NCI-H2081 treated with DMSO at 0.1 percent for 48 hours (cell line): ENCODE measurements at places on chromosomes 2 and 18.

- no peak for DNase-seq
Observed at GRCh38 chr18:57208047-57208446, 61.2 kb downstream of the BOD1L2 start.

- no peak for DNase-seq
Observed at GRCh38 chr2:65831509-65831908, 399.1 kb upstream of the SPRED2 start.

DNA sequence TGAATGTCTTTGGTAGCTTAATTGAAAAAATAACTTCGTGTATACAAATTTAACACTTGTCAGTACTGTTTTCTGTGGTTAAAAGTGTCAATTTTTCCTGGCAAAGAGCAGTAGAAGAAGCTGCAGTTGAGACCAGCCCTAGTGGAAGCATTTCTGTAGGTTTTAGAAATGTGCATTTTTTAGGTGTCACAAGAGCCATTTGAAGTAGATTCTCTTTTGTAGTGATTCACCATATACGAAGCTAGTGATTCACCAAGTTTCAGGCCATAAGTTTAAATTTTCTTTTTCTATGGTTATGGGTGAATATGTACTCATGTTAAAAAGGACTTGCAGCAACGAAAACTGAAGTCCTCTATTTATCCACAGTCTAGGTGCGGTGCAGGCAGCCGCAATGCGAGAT is 4.2 kb downstream of the NABP1 start:
- DNase-seq = no peak

DNA sequence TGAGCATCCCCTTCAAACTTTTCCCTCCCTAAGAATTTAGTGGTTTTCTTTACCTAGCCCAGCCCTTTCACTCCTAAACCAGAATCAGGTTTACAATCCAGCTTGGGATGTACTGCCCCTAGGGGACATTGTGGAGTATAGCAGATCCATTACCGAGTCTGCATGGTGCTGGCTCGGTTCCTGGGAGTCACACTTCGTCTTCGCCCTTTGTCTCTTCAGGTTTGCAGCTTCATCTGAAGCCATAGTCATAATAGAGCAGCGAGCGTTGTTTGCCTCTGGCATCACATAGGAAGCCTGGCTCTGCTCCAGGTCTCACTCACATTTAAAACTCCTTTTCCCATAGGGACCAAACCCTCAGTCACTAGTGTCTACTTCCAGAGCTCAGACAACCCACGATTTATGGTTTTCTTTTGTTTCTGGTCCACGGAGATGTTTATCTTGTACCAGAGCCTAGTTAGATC is 16.8 kb upstream of the LYPD6 start:
- peak; percentile 89 for DNase-seq

DNA sequence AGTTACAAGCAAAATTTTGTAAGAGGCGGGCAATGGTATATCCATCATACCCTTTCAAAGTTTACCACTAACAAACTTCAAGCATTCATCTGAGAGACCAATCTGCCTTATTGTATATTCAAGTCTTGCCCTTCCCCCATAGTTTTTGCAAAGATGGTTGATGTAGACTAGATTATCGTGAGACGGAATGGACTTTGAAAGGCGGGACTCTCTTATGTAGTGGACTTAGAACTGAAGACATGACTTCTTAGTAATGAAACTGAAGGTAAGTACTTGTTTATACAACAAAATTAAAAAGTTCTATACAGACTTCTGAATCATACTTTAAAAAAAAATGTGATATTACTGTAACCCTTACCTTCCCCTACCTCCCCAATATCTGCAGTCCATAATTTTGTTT is 10.4 kb downstream of the AP1S3 start:
- DNase-seq = no peak

DNA sequence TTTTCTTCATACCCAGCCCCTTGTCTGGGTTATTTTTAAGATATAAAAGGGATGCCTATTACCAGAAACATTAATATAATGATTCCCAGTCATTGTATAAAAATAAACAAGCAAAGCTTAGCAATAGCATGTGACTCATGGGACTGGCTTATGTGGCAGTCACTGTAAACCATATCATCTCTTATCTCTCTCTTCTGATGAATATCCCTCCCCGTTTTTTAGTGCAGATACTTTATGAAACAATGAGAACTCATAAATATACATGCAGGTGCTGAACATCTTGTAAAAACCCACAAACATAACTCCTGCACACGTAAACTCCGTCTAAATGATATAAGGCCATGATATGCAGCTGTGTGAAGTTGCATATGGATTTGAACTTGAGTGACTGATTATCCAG is 154.9 kb downstream of the MGAT5 start:
- DNase-seq = no peak

DNA sequence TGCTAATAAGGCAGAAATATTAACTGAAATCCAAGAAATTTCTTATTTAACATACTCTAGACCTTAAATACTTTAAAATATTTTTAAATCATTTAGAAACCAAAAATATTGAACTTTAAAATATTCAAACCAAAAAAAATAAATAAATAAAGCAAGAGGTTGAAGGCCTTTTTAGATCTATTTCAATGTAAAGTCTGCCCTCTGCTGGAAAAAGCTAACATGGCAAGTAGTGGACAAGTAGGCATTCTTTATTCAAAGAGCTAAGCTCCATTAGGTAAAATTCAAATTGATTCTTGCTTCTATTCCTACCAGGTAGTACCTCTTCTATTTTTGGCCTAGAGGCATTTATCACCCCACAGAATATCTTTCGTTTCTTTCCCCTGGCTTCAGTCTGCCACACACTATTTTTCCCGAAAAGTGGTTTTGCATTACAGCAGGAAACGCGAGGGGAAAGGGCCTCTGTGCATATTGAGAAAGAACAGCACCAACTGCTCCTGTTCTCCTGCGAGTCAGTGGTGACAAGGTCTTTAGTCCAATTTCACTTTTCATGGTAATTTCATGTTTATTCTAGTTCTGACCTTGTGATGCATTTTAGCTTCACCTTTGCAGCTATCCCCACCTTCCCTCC is 20.4 kb downstream of the IFIH1 start:
- no peak for DNase-seq

- peak; percentile 20 for DNase-seq
Observed at GRCh38 chr2:73983322-73984202, 1.1 kb upstream of the TET3 start.

GRCh38 chr2:120993661-120994060 is 258.0 kb downstream of the GLI2 start:
- DNase-seq = no peak

- no peak for DNase-seq
Observed at GRCh38 chr2:232966122-232966521, 46.9 kb downstream of the NGEF start.

GRCh38 chr18:78538669-78539440 is 440.8 kb upstream of the SALL3 start:
- DNase-seq = no peak

DNA sequence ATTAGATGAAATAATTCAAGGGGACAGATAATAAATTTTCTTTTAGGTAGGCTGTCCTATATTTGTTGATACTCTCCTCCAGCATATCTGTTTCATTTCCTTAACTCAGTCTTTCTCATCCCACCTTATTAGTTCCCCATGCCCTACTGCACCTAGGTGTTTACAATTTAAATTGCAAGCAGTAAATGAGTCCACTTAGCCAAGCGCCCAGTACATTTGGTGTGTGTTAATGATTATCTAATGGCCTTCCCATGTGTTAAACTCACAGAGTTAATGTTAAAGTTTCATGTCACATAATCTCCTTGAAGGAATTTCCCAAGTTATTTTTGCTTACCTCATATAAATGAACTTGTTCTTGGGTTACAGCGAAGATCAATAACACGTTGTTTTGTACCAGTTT is 31.2 kb downstream of the ITGB6 start:
- DNase-seq = no peak

DNA sequence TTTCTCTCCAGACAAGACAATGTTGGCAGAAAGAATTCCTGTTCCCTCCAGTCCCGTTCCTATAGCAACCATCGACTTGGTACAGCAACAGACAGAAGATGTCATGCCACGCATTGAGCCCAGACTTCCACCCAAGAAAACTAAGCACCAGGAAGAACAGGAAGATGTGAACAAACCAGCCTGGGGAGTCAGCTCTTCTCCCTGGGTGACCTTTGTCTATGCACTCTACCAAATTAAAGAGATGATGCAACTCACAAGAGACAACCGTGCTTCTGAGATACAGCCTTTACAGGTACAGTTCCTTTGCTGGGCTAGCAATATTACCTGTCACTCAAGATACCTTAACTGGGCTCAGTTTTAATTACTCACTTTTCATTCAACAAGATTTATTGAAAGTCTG is 37.1 kb downstream of the NEMP2 start:
- DNase-seq = no peak

- DNase-seq = no peak
Observed at GRCh38 chr2:223727562-223727961, 109.8 kb downstream of the AP1S3 start.

- DNase-seq = no peak
Observed at GRCh38 chr2:54772531-54772930, 49.1 kb downstream of the EML6 start.

DNA sequence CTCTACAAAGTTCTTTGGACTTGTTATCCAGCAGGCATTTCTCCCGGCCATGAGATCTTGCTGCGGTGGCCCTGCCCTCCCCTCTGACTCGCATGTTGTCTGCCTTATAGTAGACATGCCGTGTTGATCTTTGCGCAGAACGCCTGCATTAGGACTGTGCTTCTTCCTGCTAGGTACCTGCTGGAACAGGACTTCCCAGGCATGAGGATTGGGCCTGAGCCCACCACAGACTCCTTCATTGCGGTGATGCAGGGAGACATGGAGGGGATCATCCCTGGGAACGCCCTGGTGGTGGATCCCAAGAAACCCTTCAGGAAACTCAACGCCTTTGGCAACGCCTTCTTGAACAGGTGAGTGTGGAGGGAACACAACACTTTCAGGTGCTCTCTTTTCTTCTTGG is 10.1 kb downstream of the EHD3 start:
- no peak for DNase-seq

DNA sequence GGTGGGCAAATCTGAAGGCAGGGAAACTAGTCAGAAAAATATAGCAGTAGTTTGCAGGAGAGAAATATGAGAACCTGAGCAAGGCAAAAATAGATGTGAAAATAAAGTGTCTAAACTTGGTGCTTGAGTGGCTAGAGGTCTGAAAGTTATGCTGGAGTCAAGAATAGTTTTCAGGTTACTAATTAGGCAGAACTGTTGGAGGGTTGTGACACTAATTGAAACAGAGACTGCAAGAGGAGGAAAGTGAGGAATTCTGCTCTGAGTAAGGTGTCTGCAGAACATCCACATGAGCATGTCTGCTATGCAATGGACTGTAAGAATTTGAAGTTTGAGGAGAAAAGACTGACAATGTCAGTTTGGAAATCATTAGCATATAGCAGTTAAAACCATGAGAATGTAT is 444.0 kb upstream of the LRRTM1 start:
- no peak for DNase-seq

DNA sequence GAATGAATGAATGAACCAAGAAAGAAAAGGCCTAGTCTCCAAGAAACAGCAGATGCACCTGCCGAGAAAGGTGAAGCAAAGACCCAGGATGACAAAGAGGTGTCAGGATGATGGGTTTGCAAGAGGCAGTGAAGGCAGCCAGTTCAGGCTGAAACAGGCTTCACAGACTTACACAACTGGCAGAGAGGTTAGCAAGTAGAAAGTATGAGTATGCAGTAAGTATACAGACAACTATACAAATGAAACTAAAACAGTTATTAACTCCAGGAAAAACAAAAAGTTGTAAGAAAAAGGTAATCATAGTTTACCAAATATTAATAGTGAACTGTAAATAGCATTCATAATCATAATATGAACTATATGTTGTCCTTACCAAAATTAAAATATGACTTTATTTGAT is 19.8 kb upstream of the RNU4ATAC start:
- no peak for DNase-seq

DNA sequence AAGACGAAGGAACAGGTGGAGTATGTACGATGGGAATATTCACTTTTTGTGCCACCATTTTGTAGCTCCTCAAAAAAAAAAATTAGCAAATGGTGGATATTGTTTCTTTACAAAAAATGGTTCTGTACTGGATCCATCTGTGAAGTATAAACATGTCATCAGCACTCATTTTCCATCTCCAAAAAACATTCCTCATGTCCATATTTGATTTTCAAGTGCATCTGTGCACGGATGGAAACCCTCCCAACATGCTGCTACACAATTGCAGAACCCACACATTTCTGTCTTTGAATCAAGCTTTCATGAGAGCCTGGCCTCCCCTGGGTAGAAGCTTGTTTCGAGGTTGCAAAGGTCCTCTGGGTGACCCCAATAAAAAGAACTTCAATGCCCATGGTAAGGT is 59.6 kb upstream of the ZEB2 start:
- no peak for DNase-seq

GRCh38 chr2:150046810-150047209 is 440.7 kb downstream of the RND3 start:
- DNase-seq = no peak

DNA sequence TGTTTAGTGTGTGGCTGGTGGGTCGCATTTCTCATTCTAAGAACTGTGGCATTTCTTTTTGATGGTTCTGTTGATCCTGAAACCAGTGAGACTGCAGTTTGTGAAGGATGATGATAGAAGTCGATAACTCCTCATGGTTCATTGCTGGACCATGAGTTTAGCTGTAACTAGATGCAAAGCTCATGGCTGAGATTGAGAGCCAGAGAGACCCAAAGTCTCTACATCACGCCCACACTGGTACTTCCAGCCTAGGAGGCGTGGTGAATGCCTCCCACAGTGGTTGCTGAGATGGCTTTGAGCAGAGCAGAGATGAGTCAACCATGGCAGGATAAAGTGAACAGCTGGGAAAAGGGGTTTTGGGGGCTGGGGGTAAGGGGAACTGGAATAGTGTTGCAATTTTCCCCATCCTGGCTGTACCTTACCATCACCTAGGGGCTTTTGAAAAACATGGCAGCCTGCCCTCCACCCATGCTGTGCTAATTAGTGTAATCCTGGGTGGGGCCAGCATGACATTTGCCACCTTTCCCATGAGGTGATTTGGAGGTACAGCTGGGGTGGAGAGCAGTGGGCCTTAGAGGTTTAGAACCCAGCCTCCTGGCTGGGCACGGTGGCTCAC is 24.1 kb downstream of the INPP4A start:
- DNase-seq = no peak

DNA sequence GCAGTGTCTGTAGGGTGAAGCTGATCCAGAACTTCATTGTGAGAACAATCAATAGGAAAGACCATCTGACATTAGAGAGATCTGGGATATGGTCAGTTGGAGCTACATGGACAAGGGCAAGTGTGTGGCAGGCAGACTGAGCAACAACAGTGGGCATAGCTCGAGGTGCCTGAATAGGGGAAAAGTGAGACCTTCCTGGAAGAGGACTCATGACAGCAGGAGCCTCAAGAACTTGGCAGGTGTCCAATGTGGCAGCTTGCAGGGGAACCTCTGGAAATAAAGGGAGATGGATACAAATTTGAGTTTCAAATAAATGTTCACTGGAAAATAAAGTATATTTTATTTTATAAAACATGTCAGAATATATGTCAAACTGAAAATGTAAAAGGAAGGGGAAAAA is 117.9 kb downstream of the TANC1 start:
- DNase-seq = no peak
